ENCODE measurements at places on chromosomes 11 and 22. TPM values are rescaled to one million over a fixed set of nuclear protein-coding genes. Genes with fewer than 3 reads are reported as not detected.
A peak's percentile ranks its signal among the peaks of the same experiment; 100 is the strongest.

DNA sequence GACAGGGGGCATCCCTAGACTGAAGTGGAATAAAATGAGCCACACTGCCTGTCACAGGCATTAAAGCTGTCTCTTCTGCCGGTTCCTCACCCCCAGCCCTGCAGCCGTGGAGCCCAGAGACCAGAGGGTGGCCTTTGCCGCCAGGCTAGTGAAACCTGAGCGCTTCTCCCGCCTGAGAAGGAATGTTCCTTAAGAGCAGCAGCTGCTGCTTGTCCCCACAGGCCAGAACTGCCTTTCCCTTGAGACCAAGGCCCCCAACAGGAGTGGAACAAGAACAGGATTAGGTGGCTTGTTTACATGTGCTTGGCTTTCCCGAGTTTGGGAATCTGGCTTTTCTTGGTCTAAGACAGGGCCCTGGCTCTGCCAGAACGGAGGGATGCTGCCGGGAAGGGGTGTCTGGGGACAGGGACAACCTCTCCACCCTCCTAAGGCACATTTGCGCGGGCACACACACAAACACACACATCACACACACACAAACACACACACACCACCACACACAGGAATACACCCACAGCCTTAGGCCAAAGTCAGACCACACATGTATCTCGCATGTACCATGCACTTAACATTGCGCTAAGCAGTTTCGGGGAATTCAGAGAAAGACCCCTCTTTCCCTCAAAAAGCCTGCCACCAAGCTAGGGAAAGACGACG lies 91.8 kb downstream of the FEZ1 start:
- DNase-seq, result no peak

DNA sequence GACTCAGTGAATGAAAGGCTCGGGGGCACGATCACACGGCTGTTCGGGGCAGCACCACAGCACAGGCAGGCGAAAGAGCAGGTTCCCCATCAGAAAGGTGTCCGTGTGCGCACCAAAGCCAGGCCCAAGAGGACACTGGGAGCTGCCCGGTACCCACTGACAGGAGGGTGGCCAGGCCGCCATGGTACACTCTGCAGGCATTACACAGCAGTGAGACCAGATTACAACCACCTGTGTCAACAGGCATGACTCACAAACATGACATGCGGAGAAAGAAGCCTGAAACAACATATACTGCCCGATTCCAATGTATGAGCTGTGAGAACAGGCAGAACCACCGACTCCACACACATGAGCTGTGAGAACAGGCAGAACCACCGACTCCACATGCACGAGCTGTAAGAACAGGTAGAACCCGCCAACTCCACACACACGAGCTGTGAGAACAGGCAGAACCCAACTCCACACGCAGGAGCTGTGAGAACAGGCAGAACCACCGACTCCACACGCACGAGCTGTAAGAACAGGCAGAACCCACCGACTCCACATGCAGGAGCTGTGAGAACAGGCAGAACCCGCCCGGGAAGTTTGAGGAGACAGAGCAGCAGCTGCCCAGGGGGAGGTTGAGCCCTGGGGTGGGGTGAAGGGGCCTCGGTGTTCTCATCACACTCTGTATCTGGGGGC lies 32.6 kb downstream of the KIAA0930 start:
- peak; percentile 42 for DNase-seq

GRCh38 chr11:69308936-69309615 lies 15.1 kb downstream of the MYEOV start:
- no peak for DNase-seq

GRCh38 chr22:43098356-43098755 lies 9.2 kb upstream of the TTLL1 start:
- no peak for DNase-seq

- peak; percentile 55 for DNase-seq
These were observed 21.7 kb downstream of the CAVIN3 start for GRCh38 chr11:6298605-6299004.

GRCh38 chr11:4862447-4863236 lies 13.6 kb upstream of the OR51S1 start:
- no peak for DNase-seq

- DNase-seq, result no peak
These were observed 13.6 kb downstream of the RNF215 start for GRCh38 chr22:30373331-30374325.

NXPE4 gene
- total RNA-seq, result not detected

NUP160 gene
- total RNA-seq, result 28.2 TPM

HEPN1 gene
- total RNA-seq, result not detected

F2 gene
- not detected for total RNA-seq
